ENCODE measurements at places on chromosomes 3 and 15.

GRCh38 chr15:75759416-75760130, 46.9 kb upstream of the CSPG4 start:
- no peak for DNase-seq

DNA sequence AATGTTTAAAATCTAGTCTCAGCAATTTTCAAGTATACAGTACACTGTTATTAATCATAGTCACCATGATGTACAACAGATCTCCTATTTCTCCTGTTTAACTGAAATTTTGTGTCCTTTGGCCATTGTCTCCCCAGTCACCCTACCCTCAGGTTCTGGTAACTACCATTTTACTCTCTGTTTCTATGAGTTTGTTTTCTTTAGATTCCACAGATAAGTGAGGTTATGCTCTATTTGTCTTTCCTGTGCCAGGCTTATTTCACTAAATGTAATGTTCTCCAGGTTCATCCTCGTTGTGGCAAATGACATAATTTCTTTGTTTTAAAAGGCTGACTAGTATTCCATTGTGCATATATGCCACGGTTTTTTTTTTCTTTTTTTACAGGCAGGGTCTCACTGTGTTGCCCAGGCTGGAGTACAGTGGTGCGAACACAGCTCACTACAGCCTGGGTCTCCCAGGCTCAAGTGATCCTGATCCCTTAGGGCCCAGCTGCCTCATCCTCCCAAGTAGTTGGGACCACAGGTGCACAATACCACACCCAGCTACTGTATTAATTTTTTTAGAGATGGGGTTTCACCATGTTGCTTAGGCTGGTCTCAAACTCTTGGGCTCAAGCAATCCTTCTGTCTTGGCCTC, 50.0 kb downstream of the RAB7A start:
- no peak for DNase-seq

GRCh38 chr3:100613721-100614390, 4.5 kb downstream of the ADGRG7 start:
- no peak for DNase-seq

- no peak for DNase-seq
Measured at GRCh38 chr15:55649058-55649423, 60.9 kb upstream of the PYGO1 start.

DNA sequence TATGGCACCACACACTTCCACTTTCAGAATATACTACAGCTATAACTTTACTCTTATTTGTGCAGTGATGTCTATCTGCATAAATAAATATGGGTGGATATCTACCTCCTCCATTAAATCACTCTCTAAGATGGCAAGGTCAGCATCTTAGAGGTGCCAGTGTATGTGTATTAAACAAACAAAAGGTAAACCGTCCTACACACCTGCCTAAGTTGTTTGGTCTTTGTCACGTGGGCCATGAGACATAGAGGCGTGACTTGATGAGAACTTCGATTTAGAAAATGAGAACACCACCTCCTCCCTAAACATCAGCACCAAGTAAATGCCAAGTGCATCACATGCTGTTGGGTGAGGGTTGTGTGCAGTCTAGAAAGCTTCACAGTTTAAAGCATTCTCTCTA, 310.6 kb downstream of the GRM7 start:
- DNase-seq: no peak

GRCh38 chr15:64755427-64755940, 19.9 kb downstream of the RBPMS2 start:
- no peak for DNase-seq

DNA sequence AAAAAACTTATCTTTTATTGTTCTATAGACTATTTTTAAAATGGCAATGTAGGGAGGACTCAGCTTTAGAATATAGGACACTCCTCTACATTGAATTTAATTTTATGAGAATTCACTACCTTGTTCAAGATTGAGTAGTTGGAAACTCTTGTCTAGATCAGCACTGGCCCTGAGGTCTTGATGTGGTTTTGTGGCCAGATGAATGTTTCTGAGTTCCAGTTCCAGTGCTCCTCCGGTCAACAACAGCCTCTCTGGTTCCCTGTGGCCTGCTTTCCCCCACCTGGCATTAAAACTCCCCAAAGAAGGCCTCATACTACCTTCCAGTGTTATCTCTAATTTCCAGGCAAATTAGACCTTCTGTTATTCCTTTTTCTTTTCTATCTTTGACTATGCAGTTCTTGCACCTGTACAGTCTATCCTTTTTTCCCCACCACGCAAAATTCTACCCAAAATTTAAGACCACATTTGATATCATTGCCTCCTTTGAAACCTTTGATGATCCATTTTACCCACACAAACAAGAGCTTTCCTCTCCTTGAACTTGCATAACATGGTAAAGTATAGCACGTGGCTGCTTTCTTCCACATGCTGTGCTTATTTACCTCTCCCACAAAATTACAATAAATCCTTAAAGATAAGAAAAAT, 9.6 kb upstream of the ANP32A start:
- DNase-seq: no peak

DNA sequence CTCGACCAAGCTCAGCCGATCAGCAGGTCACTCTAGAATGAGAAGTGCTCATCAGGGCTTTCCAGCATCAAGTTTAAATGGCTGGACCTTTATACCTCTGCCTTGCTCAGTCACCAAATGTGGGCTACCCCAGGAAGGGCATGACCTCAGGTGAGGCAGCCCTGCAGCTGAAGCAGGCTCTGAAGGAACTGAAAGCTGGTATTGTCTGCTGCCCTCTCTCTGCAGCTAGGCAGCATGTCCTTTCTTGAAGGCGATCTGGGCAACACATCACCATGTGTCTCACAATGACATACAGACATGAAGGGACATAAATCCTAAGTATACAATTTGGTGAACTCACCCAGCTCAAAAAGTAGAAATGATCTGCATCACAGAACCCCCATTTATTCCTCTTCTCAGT, 38.7 kb upstream of the ARID3B start:
- no peak for DNase-seq

- no peak for DNase-seq
Measured at GRCh38 chr15:71191296-71191695, 76.0 kb downstream of the THSD4 start.

- DNase-seq: no peak
Measured at GRCh38 chr15:60914360-60914759, 314.7 kb downstream of the RORA start.

DNA sequence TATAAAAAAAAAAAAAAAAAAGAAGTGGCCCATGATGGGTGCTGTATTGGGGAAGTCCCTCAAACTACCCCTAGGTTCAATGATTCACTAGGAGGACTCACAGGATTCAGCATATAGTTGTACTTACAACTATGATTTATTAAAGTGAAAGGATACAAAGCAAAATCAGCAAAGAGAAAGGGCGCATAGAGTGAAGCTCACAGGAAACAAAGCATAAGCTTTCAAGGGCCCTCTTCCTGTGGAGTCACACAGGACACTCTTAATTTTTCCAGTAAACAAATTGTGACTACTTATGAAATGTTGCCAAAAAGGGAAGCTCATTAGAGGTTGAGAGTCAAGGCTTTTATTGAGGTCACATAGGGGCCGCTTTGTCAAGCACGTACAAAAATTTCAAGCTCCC, 153.7 kb upstream of the GAP43 start:
- no peak for DNase-seq

- DNase-seq: no peak
Measured at GRCh38 chr3:114872050-114872449, 275.0 kb downstream of the ZBTB20 start.

GRCh38 chr3:22089284-22089683, 338.3 kb upstream of the ZNF385D start:
- DNase-seq: no peak

GRCh38 chr3:100463002-100463401, 29.4 kb upstream of the TMEM45A start:
- DNase-seq: no peak

- no peak for DNase-seq
Measured at GRCh38 chr3:141231952-141232823, 563 bp downstream of the PXYLP1 start.

DNA sequence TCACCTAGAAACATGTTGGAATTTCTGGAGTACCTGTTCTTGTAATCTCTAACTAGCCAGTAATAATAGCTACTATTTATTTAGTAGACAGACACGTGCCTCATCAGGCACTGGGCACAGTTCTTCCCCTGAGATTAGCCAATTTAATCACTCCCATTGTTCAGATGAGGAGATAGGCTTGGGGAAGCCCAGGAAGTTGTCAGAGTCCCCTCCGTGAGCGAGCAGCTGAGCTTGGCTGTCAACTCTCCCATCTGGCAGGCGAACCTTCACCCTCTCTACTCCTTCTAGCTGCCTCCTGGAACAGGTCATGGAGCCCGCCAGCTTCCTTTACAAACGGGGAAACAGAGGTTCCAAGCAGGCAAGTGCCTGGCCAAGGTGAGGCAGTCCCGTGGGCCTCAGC, 31.1 kb upstream of the FGD5 start:
- no peak for DNase-seq

DNA sequence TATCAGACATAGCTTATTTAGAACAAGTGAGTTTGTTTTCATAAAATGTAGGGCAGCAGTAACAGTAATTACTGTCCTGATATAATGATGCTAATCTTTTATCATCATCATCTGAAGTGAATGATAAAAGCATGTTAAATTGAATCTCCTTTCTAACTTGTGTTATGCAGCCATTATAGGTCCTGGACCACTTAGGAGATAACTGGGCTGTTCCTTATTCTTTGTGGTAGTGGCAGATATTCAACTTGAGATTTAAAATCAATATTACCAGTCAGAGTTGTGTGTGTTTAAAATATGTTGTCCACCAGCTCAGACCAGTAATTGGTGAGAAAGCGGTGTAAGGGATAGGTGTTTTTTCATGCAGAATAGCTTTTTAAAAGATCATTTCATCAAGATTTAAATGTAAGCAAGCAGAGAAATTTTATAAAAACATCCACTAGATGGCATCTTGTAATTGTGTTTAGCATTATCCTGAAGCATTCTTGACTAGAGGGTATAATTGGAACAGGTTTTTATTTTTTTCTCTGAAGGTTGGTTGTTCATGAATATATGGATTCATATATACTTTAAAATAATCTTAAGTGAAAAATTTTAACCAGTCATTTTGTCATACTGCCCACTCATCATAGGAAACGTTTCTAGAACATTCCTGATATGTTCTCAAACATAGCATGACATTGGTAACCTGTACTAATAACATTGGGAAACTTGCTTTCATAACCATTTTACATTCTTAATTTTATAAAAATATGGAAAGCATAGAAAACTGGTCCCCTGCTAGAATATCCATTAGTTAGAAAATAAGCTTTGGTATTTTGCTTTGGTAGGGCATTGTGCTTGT, 153.9 kb downstream of the BBX start:
- no peak for DNase-seq

- no peak for DNase-seq
Measured at GRCh38 chr3:129824926-129825541, 68.5 kb downstream of the TMCC1 start.

DNA sequence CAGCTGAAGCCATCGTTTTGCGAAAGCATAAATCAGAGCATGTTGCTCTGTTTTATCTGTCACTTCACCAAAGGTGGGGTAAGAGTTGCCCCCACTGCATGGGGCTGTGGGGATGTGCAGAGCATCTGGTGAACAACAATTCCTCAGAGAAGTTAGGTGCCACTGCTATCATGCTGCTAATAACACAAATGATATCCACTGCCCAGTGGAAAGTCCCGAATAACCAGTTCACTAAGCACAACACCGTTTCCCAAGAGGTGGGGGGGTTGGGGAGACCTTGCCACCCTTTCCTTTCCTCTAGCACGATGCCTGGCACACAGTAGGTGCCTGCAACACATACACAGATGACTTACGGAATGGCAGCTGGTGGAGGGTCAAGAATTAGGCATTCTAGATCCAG, 38.6 kb downstream of the FAM3D start:
- no peak for DNase-seq

GRCh38 chr3:19473971-19474580, 325.8 kb downstream of the KCNH8 start:
- DNase-seq: no peak

GRCh38 chr3:187745201-187746058, at the start of gene BCL6:
Gene BCL6 (minus strand): TSS chr3:187745468. CDS start chr3:187733693, 11,775 bp downstream.
- peak; percentile 90 for DNase-seq

DNA sequence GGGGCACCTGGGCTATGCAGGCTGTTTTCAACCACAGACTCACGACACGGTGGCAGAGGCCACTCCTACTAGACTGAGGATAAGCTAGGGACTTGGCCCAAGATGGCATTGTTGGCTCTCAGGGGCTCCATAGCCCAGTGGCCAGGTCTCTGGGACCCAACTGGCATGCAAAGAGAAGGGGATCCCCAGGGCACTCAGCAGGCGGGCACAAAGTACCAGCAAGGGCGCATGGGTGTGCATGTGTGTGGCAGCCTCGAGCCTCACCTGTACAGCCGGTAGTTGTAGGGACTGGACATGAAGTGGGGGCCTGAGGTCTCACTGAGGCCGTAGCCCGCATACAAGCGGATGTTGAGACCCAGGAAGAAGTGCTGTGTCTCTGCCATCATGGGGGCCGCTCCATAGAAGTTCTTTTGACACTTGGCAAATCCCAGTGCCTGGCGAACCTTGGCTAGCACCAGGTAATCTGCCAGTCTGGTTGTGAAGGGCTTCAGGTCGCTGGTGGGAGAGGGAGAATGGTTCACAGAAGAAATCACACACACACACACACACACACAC, 30.2 kb downstream of the IDH3A start:
- DNase-seq: no peak

DNA sequence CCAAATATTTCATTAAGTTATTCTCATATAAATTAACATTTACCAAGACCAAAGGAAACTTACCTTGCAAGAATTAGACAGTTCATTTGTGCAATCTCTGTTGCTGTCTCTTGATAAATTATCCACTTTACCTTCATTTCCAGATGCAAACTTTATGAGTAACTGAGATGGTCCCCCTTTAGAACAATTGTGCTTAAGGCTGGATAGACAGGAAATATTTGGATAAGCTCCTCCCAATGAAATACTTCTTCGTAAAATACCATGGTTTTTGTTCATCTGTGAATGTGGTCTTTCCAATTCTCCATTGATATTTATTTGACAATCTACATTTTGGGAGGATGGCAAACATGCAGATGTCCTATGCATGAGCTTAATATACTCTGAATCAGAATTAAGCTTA, 78.2 kb downstream of the NEDD4 start:
- DNase-seq: no peak

- no peak for DNase-seq
Measured at GRCh38 chr15:44801364-44801763, 65.0 kb downstream of the TRIM69 start.

GRCh38 chr3:39941931-39942330, 132.5 kb downstream of the MYRIP start:
- no peak for DNase-seq

- no peak for DNase-seq
Measured at GRCh38 chr3:167736264-167736787, 805 bp downstream of the SERPINI1 start.

DNA sequence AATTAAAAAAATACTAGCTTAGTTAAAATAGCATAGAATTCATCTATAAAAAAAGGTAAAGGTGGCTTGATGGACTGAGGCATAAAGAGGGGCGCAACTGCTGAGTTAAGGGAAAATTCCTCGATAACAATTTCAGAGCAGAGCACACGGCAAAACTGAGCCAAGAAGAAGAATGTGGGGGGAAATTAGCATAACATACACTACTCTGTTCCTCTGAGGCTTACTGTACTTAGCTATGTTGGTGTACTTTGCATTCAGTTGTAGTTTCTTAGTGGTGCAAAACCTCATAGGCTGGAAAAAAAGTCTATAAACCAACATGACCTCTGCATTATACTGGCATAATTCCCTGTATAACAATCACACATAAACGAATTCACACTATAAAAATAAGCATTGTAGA, 357.9 kb upstream of the LRRC3B start:
- DNase-seq: no peak
